Spinal cord (tissue), 10 donors: ENCODE measurements at places on chromosomes 1 and 21. TPM values are rescaled to one million over a fixed set of nuclear protein-coding genes. Genes with fewer than 3 reads are reported as not detected.

Gene EPS8L3
- not detected for polyA plus RNA-seq

Gene TESK2
- 4.9 TPM for polyA plus RNA-seq

Gene TTC22
- polyA plus RNA-seq, result 1.4 TPM

Gene HEYL
- 10.2 TPM for polyA plus RNA-seq

Gene HCRTR1
- polyA plus RNA-seq, result 6.5 TPM

Gene BOLA1
- polyA plus RNA-seq, result 24.6 TPM

Gene CNKSR1
- polyA plus RNA-seq, result 6.1 TPM

Gene TSPAN1
- 2.2 TPM for polyA plus RNA-seq

Gene PAX7
- 4.8 TPM for polyA plus RNA-seq
